ENCODE measurements at places on chromosomes 4 and X. TPM values are rescaled to one million over a fixed set of nuclear protein-coding genes. Genes with fewer than 3 reads are reported as not detected.

DNA sequence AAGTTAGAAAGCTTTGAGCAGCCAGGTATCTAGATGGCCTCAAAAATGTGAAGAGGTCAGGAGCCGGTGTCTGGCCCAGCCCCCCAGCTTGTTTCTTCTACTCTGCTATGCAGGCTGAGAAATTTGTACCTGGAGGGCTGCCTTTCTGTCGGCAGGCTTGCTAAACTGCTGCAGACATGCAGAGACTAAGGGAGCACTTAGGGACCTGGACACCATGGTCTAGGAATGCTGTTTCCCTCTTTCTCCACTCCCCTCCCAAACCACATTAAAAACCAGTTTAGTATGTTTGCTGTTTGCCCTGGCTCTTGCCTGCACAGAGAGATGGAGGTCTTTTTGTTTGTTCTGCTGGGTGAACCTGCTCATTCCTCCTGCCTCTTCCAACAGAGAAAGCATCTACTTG is 157.1 kb upstream of the DGKK start:
- DNase-seq, result no peak
- peaks cover 4% of the 10 kb centered on the region for H3K36me3 ChIP-seq
- H3K4me1 ChIP-seq, result peaks cover 8% of the 10 kb centered on the region
- no peak overlapping the region for H3K27ac ChIP-seq

GRCh38 chr4:139441029-139441428 is 12.9 kb upstream of the RAB33B start:
- no peaks in the 10 kb centered on the region for H3K27me3 ChIP-seq
- DNase-seq, result no peak
- no peak overlapping the region for H3K4me3 ChIP-seq
- no peaks in the 10 kb centered on the region for H3K4me1 ChIP-seq

DNA sequence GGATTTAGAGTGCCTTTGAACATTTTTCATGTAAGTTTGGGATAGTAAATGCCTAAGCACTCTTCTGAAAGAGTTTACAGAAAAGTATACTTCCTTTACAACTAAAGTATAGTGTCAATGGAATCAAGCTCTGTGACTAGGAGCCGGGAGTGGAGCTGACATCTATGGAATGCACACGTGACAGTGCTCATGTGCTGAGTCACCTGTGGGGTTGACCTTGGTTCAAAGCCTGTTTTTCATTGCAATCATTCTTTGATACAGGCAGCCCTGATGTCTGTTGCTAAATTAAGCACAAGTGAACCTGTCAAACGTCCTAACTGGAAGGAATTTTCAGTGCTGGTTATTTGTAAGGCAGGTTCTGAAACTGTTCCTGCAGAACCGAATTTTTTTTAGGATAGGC is 82.5 kb downstream of the GPAT3 start:
- peak overlapping the region; percentile 83 for H3K27ac ChIP-seq
- peaks cover 10% of the 10 kb centered on the region for H3K36me3 ChIP-seq
- H3K27me3 ChIP-seq, result no peaks in the 10 kb centered on the region
- peaks cover 27% of the 10 kb centered on the region for H3K4me1 ChIP-seq

BTC gene
- 1.6 TPM for total RNA-seq

MAGIX gene
- 6.3 TPM for total RNA-seq

NXF3 gene
- not detected for total RNA-seq

- no peaks in the 10 kb centered on the region for H3K27me3 ChIP-seq
- DNase-seq, result no peak
- no peaks in the 10 kb centered on the region for H3K36me3 ChIP-seq
- H3K27ac ChIP-seq, result no peak overlapping the region
- H3K4me3 ChIP-seq, result no peak overlapping the region
Measured at GRCh38 chrX:40893251-40893910, 158.0 kb upstream of the MED14 start.

LAP3 gene
- 38.5 TPM for total RNA-seq

DNA sequence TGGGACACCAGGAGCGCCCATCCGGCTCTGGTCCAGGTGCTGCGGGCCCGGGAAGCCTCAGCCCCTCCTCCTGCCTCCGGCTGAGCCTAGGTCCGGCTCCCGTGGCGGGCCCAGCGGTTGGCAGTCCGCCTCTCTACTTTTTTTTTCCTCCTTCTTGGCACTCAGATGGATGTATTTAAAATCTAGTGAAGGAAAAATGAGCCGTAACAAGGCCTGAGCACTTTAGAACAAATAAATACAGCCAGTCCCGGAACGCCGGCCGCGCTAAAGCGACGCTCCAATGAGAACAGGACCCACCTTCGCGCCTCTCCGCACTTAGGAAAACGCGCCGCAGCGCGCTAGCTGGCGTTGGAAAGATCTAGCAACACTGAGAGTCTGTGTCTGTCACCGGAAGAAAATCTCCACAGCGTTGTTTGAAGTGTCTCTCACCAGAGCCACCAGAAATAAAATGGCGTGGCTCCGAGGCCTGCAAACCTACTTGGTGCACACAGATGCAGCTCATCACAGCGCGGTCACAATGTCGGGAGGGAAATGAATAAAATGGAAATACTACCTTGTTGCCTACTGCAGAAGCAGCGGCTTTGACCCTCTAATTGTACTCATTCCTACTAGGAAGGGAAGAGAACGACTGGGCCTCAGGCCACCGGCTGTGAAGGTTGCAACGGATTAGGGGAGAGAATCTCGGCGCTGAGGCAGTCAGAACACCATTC is 4.7 kb downstream of the NEUROG2 start:
- no peak for DNase-seq
- peaks cover 32% of the 10 kb centered on the region for H3K4me1 ChIP-seq
- H3K27ac ChIP-seq, result no peak overlapping the region
- H3K4me3 ChIP-seq, result peak overlapping the region; percentile 48
- peaks cover 96% of the 10 kb centered on the region for H3K27me3 ChIP-seq
